ENCODE measurements at places on chromosomes 13 and 19. TPM values are rescaled to one million over a fixed set of nuclear protein-coding genes. Genes with fewer than 3 reads are reported as not detected.

- no peak for DNase-seq
Measured at GRCh38 chr13:106961216-106961615, 393.3 kb upstream of the ARGLU1 start.

GRCh38 chr13:29384466-29384865 lies 211.0 kb downstream of the SLC7A1 start:
- DNase-seq, result no peak

The LMTK3 gene
- 3.6 TPM for polyA plus RNA-seq

GRCh38 chr19:49677231-49677900 lies at the start of gene PRMT1:
Gene PRMT1 (plus strand): TSS chr19:49677271. CDS start chr19:49677281, 10 bp downstream.
- no peak for DNase-seq

DNA sequence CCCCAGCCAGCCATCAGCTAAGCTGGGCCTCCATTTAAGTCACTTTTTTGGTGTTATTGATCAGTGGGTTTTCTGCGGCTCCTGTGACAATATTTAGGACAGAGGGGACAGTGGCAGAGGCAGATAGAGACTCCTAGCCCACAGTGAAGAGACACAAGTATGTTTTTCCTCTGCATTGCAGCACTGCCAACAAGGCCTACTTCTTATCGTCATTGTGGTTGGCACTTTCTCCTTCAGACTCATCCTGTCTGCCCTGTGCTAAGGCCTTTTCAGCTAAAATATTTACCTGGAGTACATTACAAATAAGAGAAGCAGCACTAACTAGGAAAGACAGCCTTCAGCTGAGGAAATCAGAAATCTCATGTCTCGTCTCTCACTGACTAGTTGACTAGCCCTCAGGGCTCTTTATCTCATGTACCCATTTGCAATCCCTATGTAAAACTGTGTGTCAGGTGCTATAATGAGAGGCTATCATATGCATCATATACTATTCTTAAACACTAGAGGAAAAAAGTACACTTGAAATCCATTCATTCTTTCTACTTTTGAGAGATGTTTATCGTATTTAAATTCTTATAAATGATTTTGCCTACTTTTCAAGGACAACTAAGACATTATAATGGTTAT lies 62.2 kb downstream of the ZAR1L start:
- DNase-seq, result no peak

- no peak for DNase-seq
Measured at GRCh38 chr13:59680429-59681024, 483.2 kb downstream of the DIAPH3 start.

- no peak for DNase-seq
Measured at GRCh38 chr19:56091066-56091490, 30.0 kb downstream of the ZNF787 start.

The COX7A1 gene
- 16.5 TPM for polyA plus RNA-seq

The BIVM gene
- 46.2 TPM for polyA plus RNA-seq

The ATXN8OS gene
- polyA plus RNA-seq, result 0.25 TPM

DNA sequence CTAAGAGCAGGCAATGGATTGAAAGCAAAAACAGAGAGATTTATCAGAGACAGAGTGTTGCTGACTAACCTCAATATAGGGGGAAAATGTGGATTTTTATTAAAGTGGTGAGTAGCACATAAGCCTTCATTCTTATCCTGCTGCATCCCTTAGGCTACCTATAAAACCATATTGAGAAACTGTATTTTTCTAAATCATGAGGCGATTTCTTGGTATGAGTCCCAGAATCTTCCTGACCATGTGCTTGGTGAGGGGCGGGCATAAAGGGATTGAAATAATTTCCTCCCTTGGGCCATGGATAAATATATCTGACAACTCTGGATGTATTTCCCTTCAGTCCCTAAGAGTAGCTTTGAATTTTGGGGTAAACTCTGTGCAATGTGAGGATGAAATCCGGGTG lies 72.8 kb downstream of the EFNB2 start:
- DNase-seq, result no peak

DNA sequence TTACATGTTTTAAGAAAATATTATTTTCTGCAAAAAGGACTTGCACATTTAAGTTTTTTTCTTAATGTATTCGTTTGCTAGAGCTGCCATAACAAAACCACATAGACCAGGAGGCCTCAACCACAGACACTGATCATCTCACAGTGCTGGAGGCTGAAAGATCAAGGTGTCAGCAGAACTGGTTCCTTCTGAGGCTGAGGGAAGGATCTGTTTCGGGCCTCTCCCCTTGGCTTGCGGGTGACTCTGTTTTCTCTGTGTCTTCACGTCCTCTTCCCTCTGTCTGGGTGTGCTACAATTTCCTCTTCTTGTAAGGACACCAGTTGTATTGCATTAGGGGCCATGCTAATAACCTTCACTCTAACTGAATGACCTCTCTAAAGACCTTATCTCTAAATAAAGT lies 364.2 kb downstream of the IRS2 start:
- no peak for DNase-seq

DNA sequence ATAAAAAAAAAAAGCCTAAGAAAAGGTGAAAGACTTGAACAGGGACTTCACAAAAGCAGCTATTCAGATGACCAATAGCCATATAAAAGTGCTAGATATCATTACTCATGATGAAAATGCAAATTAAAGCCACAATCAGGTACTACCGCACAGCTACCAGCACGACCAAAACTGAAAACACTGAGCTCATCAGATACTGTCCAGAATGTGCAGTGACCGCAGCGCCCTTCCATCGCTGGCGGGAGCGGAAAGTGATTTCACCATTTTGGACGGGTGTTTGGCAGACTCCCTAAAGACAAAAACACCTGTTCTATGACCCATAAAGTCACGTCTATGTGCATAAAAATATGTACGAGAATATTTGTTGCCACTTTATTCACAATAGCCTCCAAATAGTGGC lies 60.7 kb downstream of the SLC6A16 start:
- no peak for DNase-seq

DNA sequence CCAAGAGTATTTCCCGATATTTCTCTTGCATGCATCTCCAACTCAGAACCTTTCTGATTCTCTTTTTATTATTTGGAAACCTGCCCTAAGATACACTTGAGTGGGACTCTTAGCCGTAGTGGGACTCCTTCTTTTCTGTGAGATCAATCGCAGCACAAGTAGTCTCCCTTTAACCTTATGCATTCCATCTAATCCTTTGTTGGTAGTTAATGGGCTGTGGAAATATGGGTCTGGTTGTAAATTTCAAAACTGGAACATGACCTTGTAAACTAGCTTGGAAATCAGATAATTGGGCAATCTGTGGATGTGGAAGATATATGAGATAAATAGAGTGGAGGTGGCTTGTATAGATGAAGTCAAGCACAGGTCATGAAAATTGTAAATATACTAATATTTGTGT lies 350.0 kb downstream of the NDFIP2 start:
- DNase-seq, result no peak

DNA sequence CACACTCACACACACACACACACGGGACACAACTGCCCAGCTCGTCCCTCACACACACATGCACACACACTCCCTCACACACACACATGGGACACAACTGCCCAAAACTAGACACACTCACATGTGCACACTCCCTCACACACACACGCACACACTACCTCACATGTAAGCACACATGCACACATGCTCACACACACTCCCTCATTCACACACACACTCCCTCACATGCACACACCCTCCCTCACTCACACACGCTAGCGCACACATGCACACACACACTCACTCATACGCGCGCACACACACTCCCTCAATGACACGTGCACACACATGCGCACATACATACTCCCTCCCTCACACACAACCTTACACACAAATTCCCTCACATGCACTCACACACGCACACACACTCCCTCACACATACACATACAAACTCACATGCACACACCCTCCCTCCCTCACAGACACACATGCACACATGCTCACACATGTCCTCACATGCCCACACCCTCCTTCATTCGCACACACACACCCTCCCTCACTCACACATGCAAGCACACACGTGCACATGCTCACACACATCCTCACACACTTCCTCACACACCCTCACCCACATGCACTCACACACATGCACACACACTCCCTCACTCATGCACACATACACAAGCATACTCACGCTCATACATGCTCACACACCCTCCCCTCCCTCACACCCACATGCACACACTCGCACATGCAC lies 9.0 kb upstream of the RASA3 start:
- no peak for DNase-seq

The FFAR2 gene
- polyA plus RNA-seq, result 0.84 TPM

The RNF113B gene
- not detected for polyA plus RNA-seq

GRCh38 chr19:3368848-3369336 lies 2.5 kb downstream of the NFIC start:
- no peak for DNase-seq

The PRR22 gene
- polyA plus RNA-seq, result 5.0 TPM

GRCh38 chr19:33736158-33736557 lies 60.5 kb upstream of the KCTD15 start:
- DNase-seq, result no peak

The KPNA3 gene
- polyA plus RNA-seq, result 29.3 TPM

The IGFL3 gene
- not detected for polyA plus RNA-seq

The RFX1 gene
- polyA plus RNA-seq, result 14.8 TPM

The COX6B2 gene
- 1.9 TPM for polyA plus RNA-seq

GRCh38 chr19:57830071-57830602 lies at the start of gene ZNF587B:
Gene ZNF587B (plus strand): TSS chr19:57830299. CDS start chr19:57830529, 230 bp downstream.
- DNase-seq, result peak; percentile 55

- no peak for DNase-seq
Measured at GRCh38 chr13:29359181-29359580, 236.3 kb downstream of the SLC7A1 start.
